ENCODE measurements at places on chromosomes 2 and 18.

DNA sequence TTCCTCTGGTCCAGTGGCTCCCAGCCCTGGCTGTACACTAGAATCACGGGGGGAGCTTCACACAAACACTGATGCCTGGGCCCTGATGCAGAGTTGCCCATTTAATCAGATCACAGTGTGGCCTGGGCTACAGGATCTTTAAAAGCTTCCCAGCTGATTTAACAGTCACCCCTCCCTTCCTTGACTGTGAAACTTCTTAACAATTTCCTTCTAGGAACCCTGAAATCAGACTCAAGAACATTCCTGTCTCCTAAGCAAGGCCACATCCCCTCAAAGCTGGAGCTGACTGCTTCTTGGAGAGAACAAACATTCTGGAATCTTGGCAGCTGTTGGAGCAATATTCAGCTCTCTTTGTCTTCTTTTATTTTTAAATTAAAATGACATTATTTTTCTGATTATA is 88.7 kb downstream of the ADD2 start:
- no peak for DNase-seq

GRCh38 chr2:12778369-12778768 is 61.6 kb downstream of the TRIB2 start:
- no peak for DNase-seq

GRCh38 chr2:42446503-42447271 is 47.1 kb downstream of the KCNG3 start:
- no peak for DNase-seq

GRCh38 chr2:205852457-205852856 is 170.2 kb downstream of the NRP2 start:
- no peak for DNase-seq

DNA sequence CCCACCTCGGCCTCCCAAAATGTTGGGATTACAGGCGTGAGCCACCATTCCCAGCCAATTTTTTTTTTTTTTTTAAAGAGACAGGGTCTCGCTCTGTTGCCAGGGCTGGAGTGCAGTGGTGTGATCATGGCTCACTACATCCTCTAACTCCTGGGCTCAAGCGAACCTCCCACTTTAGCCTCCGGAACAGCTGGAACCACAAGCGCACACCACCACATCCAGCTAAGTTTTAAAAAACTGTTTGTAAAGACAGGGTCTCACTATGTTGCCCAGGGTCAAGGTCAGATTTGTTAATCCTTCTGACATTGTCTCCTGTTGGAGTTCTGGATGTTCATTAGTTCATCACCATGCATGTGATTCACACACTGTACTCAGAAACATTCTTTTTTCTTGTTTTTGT is 149.9 kb downstream of the TGIF1 start:
- no peak for DNase-seq

DNA sequence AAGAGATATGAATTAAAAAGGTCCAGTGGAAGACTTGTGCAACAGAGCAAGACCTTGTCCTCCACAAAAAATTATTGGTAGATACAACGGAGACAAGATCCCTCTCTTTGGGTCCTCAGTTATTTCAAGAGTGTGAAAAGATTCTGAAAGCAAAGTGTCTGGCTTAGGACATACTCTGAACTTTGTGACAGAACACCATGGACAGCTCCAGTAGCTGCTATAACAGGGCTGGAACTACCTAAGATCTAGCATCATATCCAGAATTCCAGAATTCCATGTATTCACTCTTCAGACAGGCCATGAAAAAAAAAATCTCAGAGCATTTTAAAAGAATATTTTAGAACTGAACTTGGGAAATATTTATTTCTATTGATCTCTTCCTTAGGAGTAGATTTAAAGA is 74.8 kb upstream of the ZBTB14 start:
- DNase-seq, result no peak

GRCh38 chr2:173299764-173300163 is 54.9 kb upstream of the CDCA7 start:
- no peak for DNase-seq

GRCh38 chr2:75646090-75646582 is 447 bp upstream of the MRPL19 start:
- no peak for DNase-seq

DNA sequence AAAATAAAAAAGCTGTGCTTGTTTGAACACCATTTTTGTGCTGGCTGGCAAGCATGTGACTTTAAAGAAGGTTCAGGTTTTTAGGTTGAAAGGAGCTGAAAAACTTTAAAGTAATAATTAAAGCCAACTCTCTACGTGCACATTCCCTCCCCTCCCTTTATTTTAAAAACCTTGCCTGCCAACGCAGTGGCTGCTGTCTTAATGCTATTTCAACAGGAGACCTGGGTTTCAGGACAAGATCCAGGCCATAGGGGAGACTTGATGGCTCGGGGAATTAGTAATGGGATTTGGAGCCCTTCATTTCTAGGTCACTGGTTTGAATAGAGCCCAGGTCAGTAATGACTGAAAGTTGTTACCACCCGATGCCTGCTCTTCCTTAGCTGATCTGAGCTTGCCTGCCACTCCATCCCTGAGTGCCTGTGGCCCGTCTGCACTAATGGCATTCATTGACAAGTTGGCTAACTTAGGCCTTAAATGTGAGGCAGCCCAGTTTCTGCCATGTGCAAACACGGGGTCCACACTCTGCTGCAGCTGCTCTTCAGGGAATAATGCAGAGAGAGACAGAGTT is 1233.2 kb upstream of the ZEB2 start:
- no peak for DNase-seq

DNA sequence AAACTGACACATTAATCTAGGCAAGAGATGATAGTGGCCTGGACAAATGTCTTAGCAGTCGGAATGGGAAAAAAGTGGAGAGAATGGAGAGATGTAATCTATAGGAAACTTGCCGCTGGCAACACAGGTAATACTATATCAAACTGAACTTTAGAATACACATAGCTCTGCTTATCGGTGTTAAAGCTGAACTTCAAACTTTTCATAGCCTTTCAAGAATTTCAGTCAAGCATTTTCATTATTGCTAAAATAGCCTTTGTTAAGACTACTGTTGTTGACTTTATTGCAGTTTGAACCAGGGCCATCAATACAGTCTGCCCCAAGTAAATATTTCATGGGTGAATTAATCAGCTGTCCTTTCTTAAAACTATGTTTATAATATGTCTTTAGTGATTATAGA is 12.9 kb upstream of the CHST9 start:
- no peak for DNase-seq

GRCh38 chr2:170530284-170530745 is 184.8 kb upstream of the SP5 start:
- no peak for DNase-seq

DNA sequence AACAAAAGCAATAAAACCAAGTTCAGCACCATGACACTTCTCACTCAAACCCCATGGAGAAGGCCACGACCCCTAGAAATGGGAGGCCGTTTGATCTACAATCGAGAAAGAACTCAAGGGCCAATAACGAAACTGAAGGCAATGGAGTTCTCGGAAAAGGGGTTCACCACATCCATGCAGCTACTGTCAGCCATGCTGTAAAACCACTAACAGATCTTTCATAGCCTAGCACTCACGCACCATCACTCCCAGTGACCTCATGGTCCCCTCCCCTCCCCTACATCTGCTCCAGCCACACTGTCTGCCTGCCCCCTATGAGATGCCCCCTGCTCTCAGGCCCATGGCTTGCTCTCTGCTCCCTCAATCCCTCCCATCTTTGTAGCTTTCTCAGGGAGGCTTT is 135.3 kb downstream of the TMEM163 start:
- no peak for DNase-seq

DNA sequence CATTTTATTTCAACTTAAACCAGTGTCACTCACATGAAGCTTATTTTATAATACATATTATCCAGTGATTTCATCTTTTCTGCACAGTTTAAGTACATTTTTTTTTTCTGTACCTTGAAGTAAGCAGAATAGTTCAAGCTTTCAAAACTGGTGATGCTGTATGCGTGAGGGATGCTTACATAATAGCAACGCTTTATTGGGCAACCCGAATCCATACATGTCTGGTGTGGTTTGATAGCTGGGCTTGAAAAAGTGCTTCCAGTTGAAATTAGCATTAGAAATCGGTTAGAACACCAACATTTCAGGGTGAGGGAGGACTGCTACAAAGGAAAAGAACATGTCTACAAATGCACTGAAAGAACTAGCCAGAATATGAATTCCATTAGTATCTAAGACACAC is 117.4 kb downstream of the MBP start:
- no peak for DNase-seq
